CD4-positive, alpha-beta T cell treated with Interleukin-6 at 100 ng/mL for 8 hours (primary cell): ENCODE measurements at places on chromosomes 5 and 9.
A peak's percentile ranks its signal among the peaks of the same experiment; 100 is the strongest.

- DNase-seq, result no peak
These were observed 6.7 kb downstream of the LRRC70 start for GRCh38 chr5:62585306-62585705.

DNA sequence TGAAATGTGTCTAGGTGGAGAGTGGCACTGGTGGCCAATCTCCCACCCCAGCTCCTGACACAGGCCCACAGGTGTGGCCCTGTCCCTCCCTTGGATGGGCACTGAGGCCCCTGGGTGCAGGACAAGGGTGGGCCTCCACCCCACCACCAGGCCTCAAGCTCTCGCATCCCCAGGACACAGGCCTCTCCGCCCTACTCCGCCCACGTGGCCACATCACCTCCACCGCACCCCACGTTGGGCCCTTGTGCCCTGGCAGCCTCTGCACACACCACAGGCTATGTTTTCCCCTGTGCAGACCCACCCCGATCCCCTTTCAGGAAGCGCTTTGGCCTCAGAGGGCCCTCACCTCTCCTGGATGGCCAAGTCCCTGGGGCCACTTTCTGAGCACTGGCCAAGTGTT lies 54.7 kb downstream of the SECISBP2 start:
- no peak for DNase-seq

GRCh38 chr5:138502121-138502520 lies 36.8 kb downstream of the EGR1 start:
- DNase-seq, result no peak

GRCh38 chr5:81409896-81410295 lies 16.0 kb upstream of the ACOT12 start:
- DNase-seq, result no peak

GRCh38 chr9:106120071-106120470 lies 425.7 kb downstream of the TMEM38B start:
- DNase-seq, result no peak

DNA sequence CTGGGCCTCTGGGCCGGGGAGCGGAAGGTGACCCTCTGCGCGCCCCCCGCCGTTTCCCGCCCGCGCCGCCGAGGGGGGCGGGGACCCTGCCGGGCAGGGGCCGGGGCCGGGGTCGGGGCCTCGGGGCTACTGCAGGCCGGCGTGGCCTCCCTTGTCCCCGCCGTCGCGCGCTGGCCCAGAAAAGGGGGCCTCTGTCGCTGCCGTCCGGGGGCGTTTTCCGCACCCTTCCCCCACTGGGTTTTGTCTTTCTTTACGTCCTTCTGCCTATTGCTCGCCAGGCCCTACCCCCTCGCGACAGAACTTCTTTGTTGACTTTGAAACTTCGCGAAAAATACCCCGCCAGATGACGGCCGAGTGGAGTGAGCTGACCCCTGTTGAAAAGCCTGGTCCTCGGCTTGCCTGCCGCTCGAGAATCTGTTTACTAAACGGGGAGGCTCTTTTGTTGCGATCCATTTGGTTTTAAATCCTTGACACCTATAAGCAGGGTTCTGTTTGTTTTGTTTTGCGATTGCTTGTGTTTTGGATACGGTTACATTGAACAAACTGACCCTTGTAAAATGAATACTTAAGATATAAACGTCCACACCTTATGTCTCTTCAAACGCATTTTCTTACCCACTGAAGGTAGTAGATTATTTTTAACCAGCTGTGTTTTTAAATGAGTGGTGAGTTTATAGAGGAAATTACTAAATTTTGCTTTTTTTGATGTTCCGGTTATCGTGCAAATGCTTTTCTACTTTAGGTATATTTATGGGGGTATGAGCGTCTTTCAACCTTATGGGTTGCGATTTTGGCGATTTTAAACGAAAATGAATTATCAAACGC lies 765 bp downstream of the MARCHF6 start:
- DNase-seq, result peak; percentile 14

DNA sequence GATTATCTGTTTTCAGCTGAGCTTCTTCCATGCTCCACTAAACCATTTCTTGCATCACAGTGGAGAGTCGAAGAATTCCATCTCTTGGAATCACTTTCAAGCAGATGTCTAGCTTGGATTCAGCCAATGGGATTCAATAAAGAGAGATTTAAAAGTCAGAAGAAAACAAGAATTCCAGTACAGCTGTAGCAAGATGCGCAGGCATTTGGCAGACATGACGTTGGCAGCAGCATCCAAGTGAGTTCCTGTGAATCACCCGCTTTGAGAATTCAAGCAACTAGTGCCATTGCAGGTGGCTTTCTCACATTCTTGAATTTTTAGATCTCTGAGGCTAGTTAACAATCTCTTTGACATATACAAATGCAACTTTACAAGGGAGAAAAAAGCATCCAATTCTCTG lies 467.0 kb downstream of the CDH10 start:
- no peak for DNase-seq

DNA sequence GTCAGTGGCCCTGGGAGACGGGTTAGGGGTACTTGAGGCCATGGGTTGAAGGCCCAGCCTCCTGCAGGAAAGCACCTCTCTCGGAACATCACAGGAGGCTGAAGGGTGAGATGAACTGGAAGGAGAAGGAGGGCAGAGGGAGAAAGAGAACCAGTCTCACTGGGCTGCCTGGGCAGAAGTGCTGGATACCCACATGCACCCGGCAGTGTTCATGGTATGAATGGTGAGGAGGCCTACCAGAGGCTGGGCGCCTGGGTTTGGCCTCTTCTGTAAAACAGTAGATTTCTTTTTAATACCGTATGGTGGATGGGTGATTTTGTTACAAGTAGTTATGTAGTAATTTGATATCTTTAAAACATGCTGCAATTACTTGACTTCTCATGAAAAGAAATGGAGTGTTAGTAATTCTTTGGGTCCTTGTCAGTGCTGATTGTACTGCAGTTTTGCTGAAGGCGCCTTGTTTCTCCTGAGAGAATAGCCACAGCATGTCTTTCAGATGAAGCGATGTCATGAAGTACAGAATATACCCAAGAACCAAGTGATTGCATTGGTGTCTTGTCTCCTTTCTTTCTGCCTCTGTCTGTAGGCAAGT lies 258.6 kb downstream of the FANCC start:
- no peak for DNase-seq
